ENCODE measurements at places on chromosomes 1 and 21.

GRCh38 chr1:201780952-201781351 lies 48.0 kb upstream of the IPO9 start:
- DNase-seq = no peak

DNA sequence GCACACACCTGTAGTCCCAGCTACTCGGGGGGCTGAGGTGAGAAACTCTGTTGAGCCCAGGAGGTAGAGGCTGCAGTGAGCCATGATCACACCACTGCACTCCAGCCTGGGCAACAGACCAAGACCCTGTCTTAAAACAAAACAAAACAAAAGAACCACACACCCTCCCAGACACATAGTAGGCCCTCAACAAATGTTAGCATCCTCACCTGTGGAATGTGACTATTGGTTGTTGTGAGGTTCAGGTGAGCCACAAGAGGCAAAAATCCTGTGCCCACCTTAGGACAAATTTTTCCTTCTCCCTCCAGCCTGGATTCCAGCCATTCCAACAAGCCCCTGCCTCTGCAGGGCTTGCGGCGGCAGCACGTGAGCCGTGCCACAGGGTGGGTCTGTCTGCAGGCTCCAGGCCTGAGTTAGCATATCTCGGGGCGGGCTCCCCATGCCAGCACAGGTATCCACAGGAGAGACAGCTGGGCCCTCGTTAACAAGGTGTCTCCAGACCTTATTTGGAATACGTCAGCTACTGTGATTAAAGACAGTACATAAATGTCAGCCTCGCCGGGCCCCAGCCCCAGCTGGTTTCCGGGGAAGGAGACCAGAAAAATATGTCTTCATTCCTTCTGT lies 17.4 kb downstream of the C1QB start:
- no peak for DNase-seq

- DNase-seq = peak; percentile 92
Measured at GRCh38 chr1:33255347-33256220, 708 bp upstream of the ZNF362 start.

GRCh38 chr1:170743083-170743482 lies 79.2 kb downstream of the PRRX1 start:
- DNase-seq = no peak

DNA sequence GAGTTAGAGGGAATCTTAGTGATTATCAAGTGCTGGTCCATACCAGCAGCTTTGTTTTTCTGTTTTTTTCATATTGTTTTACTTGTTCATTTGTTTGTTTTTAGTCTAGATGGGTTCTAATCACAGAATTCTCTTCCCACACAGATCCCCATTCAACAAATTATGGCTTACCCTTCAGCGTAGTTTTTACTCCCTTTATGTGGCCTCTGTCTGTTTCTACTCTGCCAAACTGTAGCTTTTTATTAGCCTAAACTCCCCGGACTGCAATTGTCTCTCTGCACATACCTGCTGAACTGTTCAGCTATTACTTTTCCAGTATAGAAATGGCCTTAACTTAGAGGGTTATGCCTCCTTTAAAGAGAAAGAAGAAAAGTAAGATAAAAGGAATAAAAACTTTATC lies 348.5 kb downstream of the TGFB2 start:
- DNase-seq = no peak

DNA sequence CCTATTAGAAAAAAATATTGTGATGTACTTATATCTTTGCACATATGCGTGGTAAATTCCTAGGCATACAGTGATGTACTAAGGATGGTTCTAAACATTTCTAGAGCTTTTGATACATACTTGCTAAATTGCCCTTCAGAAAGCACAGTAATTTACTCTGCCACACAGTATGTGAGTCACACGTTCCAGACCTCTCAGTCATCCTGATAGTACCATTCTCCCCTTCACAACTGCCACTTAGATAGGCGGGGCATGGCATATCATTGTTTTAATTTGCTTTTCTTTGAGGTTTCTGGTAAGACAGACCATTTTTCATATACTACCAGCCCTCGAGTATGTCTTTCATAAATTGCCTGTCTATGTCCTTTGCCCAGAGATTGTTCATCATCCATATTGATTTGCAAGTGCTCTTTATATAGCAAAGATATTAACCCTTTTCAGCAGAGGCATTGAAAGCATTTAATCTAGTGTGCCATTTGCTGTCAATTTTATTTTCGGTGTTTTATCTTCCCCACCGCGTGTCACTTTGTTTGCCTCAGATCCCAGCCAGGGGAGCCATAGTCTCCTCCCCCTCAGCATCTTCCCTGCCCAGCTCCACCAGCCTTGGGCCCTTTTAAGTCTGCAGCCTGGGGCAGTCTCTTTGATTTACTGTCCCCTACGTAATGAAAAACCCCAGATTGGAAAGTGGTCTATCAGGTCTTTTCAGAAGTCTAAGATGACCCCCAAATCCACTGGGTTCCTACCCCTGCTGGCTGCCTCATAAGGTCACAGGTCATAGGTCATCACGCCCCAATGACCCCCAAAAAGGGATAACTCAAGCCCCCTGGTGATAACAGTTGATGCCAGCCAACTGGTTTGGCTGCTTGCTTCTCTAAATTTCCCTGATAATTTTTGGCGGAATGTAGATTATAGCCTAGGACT lies 11.8 kb upstream of the PAX7 start:
- DNase-seq = no peak

GRCh38 chr1:152190589-152190988 lies 31.6 kb upstream of the RPTN start:
- DNase-seq = no peak

- peak; percentile 22 for DNase-seq
Measured at GRCh38 chr1:109874445-109874844, 36.2 kb upstream of the CSF1 start.

- DNase-seq = peak; percentile 80
Measured at GRCh38 chr1:236063919-236064673, 794 bp downstream of the NID1 start.

GRCh38 chr1:96918406-96918805 lies 196.8 kb downstream of the PTBP2 start:
- no peak for DNase-seq

- DNase-seq = no peak
Measured at GRCh38 chr1:94863297-94863911, 43.2 kb downstream of the SLC44A3 start.

DNA sequence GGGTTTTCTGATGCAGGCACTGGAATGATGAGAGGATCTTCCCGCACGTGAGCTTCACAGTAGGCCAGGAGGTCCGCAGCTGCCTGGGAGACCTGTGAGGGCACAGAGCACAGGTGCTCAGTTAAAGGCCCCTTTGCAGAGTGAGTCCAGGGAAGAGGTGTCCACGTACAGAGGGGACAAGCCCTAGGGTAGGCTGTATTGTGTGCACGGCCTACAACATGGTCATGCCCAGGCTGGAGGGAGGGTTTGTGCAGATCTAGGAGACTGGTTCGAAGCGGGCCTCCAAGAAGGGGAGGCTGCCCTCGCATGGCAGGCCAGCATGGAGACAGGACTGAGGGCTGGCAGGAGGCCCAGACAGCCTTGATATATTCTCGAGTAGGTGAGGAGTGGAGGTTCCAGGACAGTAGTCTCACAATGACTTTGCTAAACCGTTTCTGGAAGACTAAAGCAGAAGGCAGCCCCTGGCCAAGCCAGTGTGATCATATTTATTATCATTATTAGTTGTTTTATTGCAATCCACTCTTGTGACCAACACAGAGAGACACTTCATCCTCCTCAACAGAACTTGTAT lies 48.0 kb upstream of the B3GALNT2 start:
- no peak for DNase-seq

Data from islet precursor cell (in vitro differentiated cells).